ENCODE measurements at places on chromosomes 3 and 15. TPM values are rescaled to one million over a fixed set of nuclear protein-coding genes. Genes with fewer than 3 reads are reported as not detected.

SLC12A1 gene
- not detected for total RNA-seq

ZBTB11 gene
- total RNA-seq = 25.8 TPM

SEMA7A gene
- 187 TPM for total RNA-seq

SERPINI1 gene
- 0.63 TPM for total RNA-seq

SPCS1 gene
- 171 TPM for total RNA-seq

C3orf49 gene
- not detected for total RNA-seq

GOLGA8O gene
- not detected for total RNA-seq

PIK3CB gene
- 16.1 TPM for total RNA-seq

GRCh38 chr3:119279584-119280243 is 14.5 kb upstream of the ARHGAP31 start:
- DNase-seq = no peak

GRCh38 chr3:158731938-158732855 is at the start of gene RARRES1:
Gene RARRES1 (minus strand): TSS chr3:158732457. CDS start chr3:158732415, 42 bp downstream.
- no peak for DNase-seq

DNA sequence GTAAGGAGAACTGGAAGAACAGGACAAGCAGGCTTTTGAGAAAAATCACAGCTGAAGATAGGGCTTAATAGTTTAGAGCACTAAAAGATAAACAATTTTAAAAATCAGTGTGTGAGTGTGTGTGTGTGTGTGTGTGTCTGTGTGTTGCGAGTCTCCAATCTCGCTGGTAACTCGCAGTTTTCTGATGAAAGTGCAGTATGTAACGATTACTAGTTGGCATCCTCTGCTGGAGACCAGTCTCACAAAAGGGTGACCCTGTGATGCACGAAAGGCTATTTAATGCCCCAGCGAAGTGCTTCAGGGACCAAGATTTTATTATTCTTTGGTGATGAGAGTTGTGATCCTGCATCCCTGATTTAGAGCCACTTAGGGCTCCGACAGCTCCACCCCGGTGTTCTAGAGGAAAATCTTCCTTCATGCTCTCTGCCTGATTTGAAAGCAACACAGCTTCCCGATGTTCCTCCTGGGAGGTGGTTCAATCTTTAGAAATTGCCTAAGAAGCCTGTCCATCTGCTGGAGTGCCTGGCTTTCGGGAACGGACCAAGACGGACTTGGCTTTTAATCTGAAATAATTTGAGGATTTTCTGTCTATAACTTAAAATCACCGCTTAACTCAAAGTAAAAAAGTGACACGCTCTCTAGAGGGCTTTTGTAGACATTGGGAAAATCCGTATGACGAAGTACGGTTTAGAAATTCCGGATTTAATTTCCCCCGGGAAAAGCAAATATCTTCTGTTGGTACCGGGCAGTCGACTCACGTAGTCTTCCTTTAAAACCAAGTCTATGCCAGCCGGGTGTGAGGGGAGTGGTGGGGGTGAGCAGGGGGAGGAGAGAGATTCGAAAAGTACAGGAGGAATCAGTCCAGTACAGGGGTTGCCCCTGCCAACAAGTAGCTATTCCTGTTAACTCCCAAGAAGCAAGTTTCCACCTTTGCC is 1.1 kb upstream of the ALCAM start:
- DNase-seq = no peak

GRCh38 chr15:60223176-60223575 is 174.6 kb downstream of the ANXA2 start:
- no peak for DNase-seq

GRCh38 chr3:134559591-134559990 is 73.7 kb downstream of the CEP63 start:
- no peak for DNase-seq

GRCh38 chr15:50249704-50250103 is 15.8 kb downstream of the HDC start:
- DNase-seq = no peak

- no peak for DNase-seq
Observed at GRCh38 chr3:186277268-186277909, 84.6 kb downstream of the DGKG start.

- no peak for DNase-seq
Observed at GRCh38 chr3:195956577-195956976, 48.2 kb upstream of the TNK2 start.

- DNase-seq = no peak
Observed at GRCh38 chr3:193134856-193135255, 106.2 kb upstream of the PLAAT1 start.

DNA sequence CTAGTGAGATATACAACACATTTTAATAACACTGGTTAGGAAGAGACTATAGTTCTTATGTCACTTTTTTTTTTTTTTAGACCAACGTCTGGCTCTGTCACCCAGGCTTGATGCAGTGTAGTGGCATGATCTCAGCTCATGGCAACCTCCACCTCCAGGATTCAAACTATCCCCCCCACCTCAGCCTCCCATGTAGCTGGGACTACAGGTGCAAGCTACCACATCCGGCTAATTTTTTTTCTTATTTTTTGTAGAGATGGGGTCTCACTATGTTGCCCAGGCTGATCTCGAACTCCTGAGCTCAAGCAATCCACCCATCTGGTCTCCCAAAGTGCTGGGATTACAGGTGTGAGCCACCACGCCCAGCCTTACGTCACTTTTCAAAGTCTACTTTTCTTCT is 100.8 kb downstream of the FOXP1 start:
- no peak for DNase-seq

- DNase-seq = no peak
Observed at GRCh38 chr15:100191161-100191560, 150.6 kb downstream of the ADAMTS17 start.

DNA sequence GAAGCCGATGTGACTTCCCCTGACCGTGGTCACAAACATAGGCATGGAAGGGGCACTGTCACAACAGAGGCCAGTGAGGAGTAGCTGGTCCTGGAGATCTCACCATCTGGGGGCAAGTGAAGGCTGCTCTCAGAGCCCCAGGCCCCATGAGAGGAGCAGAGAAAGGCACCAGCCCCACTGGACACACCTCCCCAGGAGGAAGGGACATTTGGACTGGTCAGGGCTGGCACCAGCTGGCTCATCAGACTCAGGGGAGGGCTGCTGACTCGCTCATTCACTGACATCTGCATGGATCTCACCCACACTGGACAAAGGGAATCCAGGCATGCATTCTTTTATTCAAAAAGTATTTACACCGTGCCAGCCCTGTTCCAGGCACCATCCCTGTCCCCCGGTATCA is 26.8 kb downstream of the ESYT3 start:
- no peak for DNase-seq

DNA sequence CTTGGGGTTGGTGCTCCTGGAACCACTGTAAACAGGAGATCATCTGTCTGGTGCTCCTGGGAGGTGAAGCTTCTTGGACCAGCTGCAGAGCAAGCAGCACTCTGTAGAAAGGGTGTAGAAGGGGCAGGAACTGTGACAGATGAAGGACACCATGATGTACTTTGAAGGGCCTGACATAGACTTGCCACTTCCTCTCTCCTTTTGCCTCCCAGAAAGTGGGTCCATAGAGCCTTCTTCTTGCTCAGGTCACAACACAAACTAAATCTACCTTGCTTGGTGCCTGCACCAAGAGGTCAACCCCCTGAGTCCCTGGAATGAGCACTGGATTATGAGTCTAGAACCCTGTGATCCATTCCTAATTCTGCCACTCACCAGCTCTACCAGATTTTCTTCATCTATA is 176.1 kb upstream of the HES1 start:
- no peak for DNase-seq

GRCh38 chr3:189516039-189516438 is 115.2 kb upstream of the TP63 start:
- no peak for DNase-seq

- no peak for DNase-seq
Observed at GRCh38 chr3:98705694-98706093, 57.4 kb upstream of the ST3GAL6 start.

DNA sequence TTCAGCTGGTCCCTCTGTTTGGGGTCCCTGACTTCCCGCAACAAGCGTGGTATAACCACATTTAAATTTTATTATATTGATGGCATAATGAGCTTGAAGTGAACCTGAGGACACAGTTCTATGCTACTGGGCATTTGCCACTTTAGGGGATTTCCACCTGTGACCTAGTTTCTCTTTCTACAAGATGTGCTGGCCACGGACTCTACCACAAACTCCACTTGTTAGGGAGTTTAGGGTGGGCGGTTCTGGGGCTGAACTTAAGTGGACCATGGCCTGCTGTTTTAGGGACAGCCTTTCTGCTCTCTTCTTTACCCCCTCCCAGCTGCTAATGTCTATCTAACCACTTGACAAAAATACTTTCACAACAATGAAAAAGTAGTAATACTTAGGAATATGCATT is 1199.1 kb downstream of the SI start:
- no peak for DNase-seq

DNA sequence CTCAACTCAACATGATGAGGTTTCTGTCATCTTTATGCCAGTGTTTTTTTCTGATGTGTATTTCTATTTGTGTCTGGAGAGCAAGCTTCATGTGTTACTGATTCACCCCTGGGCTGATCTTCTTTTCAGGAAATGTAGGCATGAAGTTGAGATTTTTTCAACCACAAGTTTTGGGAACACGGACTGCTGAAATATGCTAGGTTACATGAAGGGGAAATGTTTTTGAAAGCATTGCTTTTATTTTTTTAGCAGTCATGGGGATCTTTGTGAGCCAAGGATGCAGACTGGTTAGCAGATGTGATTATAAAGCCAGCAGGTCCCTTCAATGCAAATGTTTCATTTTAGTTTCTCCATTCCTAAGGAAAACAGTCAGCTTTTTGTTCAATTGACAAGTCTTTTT is 219.3 kb upstream of the COL8A1 start:
- no peak for DNase-seq

- DNase-seq = no peak
Observed at GRCh38 chr15:61815356-61816083, 244.7 kb downstream of the VPS13C start.

- no peak for DNase-seq
Observed at GRCh38 chr3:172750069-172750367, 508 bp upstream of the ECT2 start.

DNA sequence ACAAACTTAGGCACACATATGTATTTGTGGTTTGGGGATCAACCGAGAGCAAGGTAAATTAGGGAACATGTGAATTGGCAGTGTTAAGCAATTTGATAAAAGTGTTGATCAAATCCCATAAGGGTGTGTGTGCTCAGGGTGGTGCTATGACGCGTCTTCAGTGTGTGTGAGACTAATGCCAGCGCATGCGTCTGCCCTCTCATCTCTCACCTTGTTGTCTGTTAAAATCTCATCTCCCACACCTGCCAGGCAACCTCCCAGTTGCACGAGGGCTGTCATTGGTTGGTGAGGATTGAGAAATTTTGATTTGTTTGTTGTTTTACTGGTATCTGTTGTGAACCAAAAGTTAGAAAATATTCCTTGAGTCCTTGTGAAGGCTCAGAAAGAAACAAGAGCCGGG is 137.2 kb upstream of the ICE2 start:
- no peak for DNase-seq

GRCh38 chr15:48374472-48374871 is 43.2 kb downstream of the DUT start:
- no peak for DNase-seq

- DNase-seq = no peak
Observed at GRCh38 chr3:190336516-190337189, 14.4 kb upstream of the CLDN1 start.

- DNase-seq = no peak
Observed at GRCh38 chr3:129001806-129002572, 885 bp downstream of the EFCC1 start.
